ENCODE measurements at places on chromosomes 7 and 10.

DNA sequence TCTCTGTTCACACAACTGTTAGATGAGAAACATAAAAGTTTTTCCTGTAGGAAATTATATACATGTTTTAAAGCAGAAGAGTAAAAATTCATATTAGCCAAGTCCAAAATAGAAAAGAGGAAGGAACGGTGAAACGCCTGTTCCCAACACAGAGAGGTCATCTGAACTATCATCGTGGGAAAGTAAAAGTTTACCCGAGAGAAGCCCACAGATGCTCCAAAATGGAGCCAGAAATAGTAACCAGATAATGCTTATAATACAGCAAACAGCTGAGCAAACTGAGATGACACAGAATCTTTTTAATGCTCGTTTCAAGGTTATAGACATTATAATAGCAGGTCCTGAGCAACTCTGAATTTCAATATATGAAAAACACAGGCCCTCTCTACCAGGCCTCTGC is 24.5 kb downstream of the FRMD4A start:
- DNase-seq: no peak
- no peak overlapping the region for H3K27ac ChIP-seq
- no peaks in the 10 kb centered on the region for H3K36me3 ChIP-seq
- H3K4me3 ChIP-seq: no peak overlapping the region
- peaks cover 11% of the 10 kb centered on the region for H3K4me1 ChIP-seq
- H3K27me3 ChIP-seq: peaks cover 12% of the 10 kb centered on the region

DNA sequence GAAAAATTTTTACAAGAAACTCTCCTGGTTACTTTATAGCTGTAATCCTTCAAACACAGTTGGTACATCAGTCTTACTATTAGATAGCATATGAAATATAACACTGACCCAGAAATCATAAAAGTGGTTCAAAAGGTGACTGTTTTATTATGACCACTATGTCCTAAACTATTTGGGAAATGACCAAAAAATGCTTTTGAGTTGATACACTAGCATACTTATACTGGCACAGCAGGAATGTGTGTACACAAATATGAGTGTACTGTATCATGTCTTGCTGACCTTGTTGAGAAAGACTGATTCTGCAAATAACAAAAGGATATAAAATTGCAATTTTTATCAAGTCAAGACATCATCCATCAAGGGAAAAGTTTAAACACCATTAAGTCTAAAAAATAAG is 24.3 kb downstream of the CSTF2T start:
- no peaks in the 10 kb centered on the region for H3K27me3 ChIP-seq
- DNase-seq: no peak
- H3K27ac ChIP-seq: no peak overlapping the region
- H3K4me3 ChIP-seq: no peak overlapping the region

DNA sequence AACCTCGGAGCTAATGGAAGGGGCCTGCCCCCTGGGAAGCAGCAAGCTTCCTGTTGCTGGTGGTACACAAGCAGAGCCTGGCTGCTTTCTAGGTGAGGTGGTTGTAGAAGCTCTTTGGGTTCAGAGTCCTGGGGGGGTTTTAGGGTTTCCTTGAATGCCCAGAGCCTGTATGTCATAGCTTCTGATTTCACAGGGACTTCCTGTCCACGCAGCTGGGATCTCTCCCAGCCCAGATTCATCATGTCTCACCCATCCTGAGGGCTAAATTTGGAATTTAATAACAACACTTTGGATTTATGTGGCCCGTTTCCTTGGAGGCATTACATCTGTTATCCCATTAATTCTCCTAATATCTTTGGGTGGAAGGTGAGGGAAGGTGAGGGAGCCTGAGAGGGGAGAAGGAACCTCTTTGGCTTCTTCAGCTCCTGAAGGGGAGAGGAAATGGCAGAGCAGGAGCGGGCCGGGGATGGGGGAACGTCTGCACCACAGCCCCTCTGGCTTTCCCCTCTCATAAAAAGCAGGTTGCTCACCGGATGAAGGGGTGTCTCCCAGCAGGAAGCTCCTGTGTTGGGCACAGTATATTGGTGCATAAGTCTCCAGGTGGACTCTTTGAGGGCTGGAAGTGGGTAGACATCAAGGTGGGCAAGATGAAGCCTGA is 19.7 kb downstream of the RPS24 start:
- peaks cover 1% of the 10 kb centered on the region for H3K36me3 ChIP-seq
- H3K27me3 ChIP-seq: no peaks in the 10 kb centered on the region
- no peaks in the 10 kb centered on the region for H3K4me1 ChIP-seq
- H3K4me3 ChIP-seq: no peak overlapping the region
- no peak overlapping the region for H3K27ac ChIP-seq
- DNase-seq: no peak

GRCh38 chr7:128889121-128889520 is 21.4 kb downstream of the KCP start:
- no peak overlapping the region for H3K27ac ChIP-seq
- H3K4me1 ChIP-seq: no peaks in the 10 kb centered on the region
- peaks cover 11% of the 10 kb centered on the region for H3K27me3 ChIP-seq
- no peak overlapping the region for H3K4me3 ChIP-seq

GRCh38 chr10:45534572-45534971 is 138.0 kb downstream of the ZFAND4 start:
- no peak for DNase-seq
- H3K27ac ChIP-seq: no peak overlapping the region
- H3K27me3 ChIP-seq: no peaks in the 10 kb centered on the region
- H3K36me3 ChIP-seq: peaks cover 5% of the 10 kb centered on the region
- no peak overlapping the region for H3K4me3 ChIP-seq
- peaks cover 6% of the 10 kb centered on the region for H3K4me1 ChIP-seq

- H3K4me1 ChIP-seq: no peaks in the 10 kb centered on the region
- no peak for DNase-seq
- no peak overlapping the region for H3K27ac ChIP-seq
These were observed 149.8 kb downstream of the GNAT3 start for GRCh38 chr7:80362010-80362618.

- H3K27me3 ChIP-seq: no peaks in the 10 kb centered on the region
- DNase-seq: no peak
- no peaks in the 10 kb centered on the region for H3K4me1 ChIP-seq
- no peak overlapping the region for H3K27ac ChIP-seq
- no peaks in the 10 kb centered on the region for H3K36me3 ChIP-seq
- H3K4me3 ChIP-seq: no peak overlapping the region
These were observed 102.3 kb downstream of the MKX start for GRCh38 chr10:27643301-27643700.

DNA sequence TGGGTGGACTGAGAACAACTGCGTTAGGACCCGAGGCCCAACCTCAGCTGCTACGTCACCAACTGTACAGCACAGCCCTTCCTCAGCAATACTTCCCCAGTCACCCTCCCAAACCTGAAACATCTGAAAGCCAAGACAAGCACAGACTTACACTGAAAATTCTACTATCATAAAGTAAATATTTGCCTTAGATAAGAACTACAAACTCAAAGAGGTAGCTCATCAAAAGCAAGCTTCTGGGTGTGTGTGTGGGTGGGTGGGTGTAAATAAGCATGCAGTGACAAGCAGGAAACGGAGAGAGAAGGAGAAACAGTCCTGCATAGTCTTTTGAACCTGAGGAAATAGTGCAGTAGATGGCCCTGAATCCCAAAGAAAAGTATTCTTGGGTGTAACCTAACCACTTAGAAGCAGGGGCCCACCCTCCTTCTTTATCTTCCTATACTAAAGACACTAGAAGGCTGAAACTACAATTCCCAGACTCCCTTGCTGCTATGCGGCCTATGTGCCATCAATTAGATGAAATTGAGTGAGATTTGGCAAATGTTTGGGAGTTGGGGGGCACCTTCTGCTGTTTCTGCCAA is 18.7 kb downstream of the SLC25A13 start:
- H3K27ac ChIP-seq: peak overlapping the region; percentile 88
- peaks cover 8% of the 10 kb centered on the region for H3K36me3 ChIP-seq
- peaks cover 50% of the 10 kb centered on the region for H3K27me3 ChIP-seq

DNA sequence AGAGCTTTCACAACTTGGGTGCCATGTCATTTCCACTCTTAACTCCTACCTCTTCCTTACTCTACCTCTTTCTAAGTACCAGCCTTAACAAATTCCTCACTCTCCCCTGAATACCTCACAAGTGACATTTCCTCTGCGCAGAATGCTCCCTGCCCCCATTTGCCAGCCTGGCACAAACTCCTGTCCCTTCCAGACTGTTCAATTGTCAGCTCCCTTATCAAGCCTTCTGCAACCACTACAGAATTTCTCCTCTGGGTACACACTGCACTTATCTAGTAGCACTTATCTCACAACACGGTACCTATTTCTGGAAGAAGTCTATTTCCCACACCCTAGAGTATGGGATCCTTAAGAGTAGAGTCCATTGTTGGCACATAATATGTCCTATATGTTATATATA is 39.1 kb upstream of the ANAPC16 start:
- H3K36me3 ChIP-seq: peaks cover 4% of the 10 kb centered on the region
- no peak for DNase-seq
- no peak overlapping the region for H3K27ac ChIP-seq
- no peak overlapping the region for H3K4me3 ChIP-seq
- H3K4me1 ChIP-seq: no peaks in the 10 kb centered on the region

GRCh38 chr10:125261491-125262186 is 101.3 kb upstream of the CTBP2 start:
- peaks cover 6% of the 10 kb centered on the region for H3K4me1 ChIP-seq
- H3K36me3 ChIP-seq: no peaks in the 10 kb centered on the region
- peak overlapping the region; percentile 68 for H3K27ac ChIP-seq
- no peak overlapping the region for H3K4me3 ChIP-seq

DNA sequence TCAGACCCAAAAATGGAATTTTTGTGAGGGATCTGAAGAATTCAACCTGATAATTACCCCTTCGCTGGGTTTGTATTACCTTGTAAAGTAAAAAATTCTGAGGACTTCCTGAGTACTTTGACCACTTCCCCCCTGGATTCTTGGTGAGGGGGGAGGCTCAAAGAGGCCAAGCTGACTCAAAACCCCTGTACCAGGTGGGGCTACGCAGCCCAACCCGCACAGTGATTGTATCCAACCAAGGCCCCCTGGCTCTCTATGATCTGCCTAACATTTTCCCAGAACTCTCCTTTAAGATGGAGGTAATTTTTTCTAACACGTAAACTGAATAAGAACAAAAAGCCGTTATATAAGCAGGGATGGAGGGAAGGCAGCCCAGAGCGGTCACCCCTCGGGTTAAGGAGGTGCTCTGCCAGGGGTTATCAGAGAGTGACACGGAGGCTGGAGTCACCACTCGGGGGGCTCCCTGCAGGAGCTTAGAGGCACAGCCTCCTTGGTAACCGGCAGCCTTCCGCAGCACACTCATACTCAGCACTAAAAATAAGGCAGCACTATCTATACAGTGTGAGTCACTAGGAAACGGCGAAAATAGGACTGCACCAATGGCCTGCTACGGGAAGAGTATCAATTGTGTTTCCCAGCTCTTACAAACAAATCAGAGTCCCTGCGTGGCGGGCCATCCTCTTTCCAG is 255.4 kb downstream of the ELMO1 start:
- no peaks in the 10 kb centered on the region for H3K27me3 ChIP-seq
- peak overlapping the region; percentile 47 for H3K27ac ChIP-seq
- peaks cover 15% of the 10 kb centered on the region for H3K36me3 ChIP-seq

DNA sequence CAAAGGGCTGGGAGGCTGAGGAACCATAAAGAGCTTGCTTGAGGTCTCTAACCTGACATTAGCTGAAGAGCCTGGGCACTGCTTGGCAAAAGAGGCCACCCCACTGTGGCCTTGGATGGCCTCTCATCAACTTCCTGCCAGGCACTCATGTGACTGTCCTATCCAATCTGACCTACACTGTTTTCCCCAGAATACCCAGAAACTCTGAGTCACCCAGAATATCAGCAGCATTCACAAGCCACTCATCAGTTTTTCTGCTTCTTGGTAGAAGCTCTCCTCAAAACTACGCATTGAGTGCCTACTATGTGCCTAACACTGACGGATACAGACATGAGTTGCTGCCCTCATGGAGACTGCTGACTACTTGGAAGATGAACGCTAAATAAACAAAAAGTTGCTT is 4.1 kb upstream of the NT5C2 start:
- H3K4me1 ChIP-seq: peaks cover 20% of the 10 kb centered on the region
- no peak overlapping the region for H3K27ac ChIP-seq
- peaks cover 5% of the 10 kb centered on the region for H3K27me3 ChIP-seq
- DNase-seq: no peak
- no peaks in the 10 kb centered on the region for H3K36me3 ChIP-seq
- H3K4me3 ChIP-seq: no peak overlapping the region

DNA sequence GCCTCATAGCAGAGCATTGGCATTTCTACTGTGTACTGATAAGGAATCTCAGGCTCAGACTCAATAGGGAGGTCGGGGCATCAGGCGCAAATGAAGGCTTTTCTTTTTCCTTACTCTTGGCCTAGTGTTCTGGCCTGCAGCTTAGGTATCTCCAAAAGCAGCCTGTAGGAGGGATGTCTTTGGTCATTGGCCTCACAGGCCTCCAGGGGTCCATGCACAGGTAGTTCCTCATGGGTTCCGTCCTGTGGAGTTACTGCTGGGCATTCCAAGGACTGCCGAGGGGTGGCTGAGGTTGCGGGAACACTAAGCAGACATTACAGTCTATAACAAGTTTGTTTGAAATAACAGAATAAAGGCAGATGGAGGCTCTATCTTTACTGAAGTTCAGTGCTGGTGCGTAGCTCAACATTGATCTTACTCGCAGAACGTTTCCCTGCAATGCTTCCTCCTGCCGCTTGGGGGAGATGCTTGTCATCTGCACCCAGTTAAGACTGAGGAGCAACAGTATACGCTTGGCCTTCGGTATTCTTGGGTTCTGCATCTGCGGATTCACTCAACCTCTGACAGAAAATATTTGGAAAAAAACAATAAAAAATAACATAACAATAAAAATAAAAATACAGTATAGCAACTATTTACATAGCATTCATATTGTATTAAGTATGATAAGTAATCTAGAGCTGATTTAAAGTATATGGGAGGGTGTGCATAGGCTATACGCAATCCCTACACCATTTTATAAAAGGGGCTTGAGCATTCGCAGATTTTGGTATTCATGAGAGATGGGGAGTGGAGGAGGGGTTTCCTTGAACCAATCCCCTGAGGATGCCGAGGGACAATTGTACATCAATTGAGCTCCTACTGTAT is 58.9 kb downstream of the SH2D4B start:
- H3K4me1 ChIP-seq: peaks cover 4% of the 10 kb centered on the region
- DNase-seq: no peak

DNA sequence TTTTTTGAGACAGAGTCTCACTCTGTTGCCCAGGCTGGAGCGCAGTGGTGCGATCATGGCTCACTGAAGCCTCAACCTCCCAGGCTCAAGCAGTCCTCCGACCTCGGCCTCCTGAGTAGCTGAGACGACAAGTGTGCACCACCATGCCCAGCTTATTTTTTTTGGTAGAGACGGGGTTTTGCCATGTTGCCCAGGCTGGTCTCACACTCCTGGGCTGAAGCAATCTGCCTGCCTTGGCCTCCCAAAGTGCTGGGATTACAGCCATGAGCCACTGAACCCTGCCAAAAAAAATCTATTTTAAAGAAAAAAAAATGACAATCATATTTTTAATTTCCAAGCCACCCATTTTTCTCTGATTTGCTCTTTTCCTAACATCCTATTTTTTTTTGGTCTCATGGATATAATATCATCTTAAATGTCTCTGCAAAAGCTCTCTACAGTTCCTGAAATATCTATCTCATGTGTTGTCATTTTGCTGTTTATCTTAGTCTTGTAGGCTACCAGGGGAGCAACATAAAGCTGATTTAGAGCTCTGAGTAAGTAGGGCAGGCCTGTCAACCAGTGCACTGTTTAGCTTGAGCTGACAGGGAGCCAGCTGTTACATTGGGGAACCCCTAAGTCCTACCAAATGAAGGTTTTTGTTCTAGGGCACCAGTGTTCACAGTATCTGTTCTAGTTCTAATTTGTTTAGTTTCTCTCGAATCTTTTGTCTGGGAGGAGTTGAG is 29.9 kb upstream of the HBP1 start:
- peaks cover 5% of the 10 kb centered on the region for H3K4me1 ChIP-seq
- H3K27ac ChIP-seq: no peak overlapping the region
- no peaks in the 10 kb centered on the region for H3K27me3 ChIP-seq
- peaks cover 8% of the 10 kb centered on the region for H3K36me3 ChIP-seq
- no peak for DNase-seq

Measured in progenitor cell of endocrine pancreas (in vitro differentiated cells).